ENCODE measurements at places on chromosomes 13 and 19. TPM values are rescaled to one million over a fixed set of nuclear protein-coding genes. Genes with fewer than 3 reads are reported as not detected.

The WTIP gene
- 43.2 TPM for total RNA-seq

The MBD3L3 gene
- total RNA-seq, result not detected

The NALCN gene
- 7.3 TPM for total RNA-seq

The ZNF701 gene
- 14.0 TPM for total RNA-seq

The EDNRB gene
- total RNA-seq, result 0.45 TPM

The MPHOSPH8 gene
- 17.7 TPM for total RNA-seq

The ZNF90 gene
- not detected for total RNA-seq

All from endothelial cell of coronary artery (primary cell).